ENCODE measurements at places on chromosomes 13 and 19.
A peak's percentile ranks its signal among the peaks of the same experiment; 100 is the strongest.

DNA sequence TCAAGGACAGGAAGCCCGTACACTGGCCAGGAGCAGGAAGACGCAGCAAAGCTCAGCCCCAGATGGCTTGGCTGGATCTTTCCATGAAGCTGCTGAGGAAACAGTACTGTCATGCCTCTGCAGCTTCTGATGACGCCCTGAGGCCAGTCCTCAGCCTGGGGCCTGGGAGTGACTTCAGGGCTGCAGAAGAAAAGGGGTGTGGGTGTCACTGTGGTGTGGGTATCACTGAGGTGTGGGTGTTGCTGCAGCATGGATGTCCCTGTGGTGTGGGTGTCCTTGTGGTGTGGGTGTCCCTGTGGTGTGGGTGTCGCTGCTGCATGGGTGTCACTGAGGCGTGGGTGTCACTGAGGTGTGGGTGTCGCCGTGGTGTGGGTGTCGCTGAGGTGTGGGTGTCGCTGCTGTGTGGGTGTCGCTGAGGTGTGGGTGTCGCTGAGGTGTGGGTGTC is 12.0 kb upstream of the GAS6 start:
- no peak for DNase-seq

DNA sequence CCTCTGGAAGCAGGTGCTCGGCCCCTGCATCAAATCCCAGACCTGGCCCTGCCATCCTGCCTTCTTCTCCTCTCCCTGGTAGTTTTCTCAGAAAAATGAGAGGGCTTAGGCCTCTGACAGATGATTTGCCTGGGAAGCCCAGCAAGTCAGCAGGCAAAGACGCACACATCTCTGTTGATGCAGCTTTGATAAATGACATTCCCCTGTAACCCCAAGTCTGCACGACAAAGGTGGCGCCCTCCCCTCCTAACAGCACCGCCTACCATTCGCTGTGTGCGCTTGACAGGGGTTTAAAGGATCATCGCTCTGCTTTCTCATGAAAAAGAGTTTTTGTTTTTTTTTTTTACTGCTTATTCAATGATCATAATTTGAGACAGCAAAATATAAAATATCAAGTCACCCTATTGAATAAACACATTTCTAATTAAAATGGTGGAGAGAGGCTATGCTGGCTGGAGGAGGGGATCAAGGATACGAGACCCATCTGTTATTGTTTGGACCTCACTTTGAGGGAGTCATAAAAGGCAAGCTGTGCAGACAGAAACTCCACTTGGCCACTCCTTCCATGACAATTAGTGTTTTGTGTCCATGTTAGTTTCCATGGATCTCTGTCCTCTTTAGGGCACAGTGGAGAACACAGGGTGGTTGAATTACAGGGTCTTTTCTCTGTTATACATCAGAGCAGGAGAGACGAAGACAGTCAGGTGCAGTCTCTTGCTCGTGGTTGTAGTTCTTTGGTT is 126.1 kb downstream of the FGF9 start:
- DNase-seq: no peak

GRCh38 chr13:80342471-80343371 is 1.8 kb upstream of the SPRY2 start:
- DNase-seq: peak; percentile 71

DNA sequence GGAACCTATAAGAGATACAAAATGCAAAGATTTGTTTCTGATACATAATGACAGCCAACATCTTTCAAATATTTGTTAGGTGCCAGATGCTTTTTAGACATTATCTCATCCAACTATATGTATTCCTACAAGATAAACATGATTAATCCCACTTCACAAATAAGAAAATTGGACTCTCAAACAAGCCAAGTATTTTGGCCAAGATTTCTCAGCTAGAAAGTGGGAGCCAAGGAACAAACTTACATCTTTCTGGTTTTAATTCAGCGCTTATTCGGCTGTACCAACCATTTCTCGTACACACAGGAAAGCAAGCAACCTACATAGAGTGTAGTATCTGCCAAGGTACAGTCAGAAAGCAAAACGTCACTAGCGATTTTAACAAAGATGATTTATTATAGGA is 85.7 kb upstream of the SERP2 start:
- no peak for DNase-seq

DNA sequence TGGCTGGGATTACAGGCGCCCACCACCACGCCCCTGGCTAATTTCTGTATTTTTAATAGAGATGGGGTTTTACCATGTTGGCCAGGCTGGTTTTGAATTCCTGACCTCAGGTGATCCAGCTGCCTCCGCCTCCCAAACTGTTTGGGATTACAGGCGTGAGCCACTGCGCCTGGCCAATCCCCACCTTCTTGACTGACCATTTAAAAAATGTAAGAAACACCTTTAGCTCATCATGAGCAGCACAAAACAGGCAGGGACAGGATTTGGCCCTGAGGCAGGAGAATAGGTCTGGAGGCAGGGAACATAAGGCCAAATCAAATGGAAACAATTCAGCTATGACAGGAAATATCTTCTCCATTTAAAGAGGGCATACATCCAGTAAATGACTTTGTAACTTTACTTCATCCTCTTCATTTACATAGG is 1.4 kb upstream of the MPV17L2 start:
- no peak for DNase-seq
